Natural killer cell (primary cell): ENCODE measurements at places on chromosomes 1 and 21. TPM values are rescaled to one million over a fixed set of nuclear protein-coding genes. Genes with fewer than 3 reads are reported as not detected.

DNA sequence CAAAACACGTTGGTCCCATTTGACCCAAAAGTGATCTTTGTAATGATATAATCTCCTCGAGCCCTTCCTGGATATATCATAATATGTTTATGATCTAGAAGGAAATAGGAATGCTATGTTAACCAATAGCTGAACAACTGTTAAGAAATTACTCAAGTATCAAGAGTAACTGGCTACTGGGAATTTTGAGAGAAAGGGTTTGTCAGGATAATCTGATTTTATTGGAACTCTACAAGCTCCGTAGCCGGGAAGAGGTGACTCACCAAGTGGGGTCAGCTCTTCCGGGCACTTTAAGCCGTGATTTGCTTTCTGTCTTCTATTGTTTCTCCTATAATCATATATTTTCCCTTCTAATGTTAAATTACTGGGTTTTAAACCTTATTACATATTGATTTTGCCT lies 250.5 kb upstream of the POGK start:
- no peaks in the 10 kb centered on the region for H3K36me3 ChIP-seq
- no peak overlapping the region for H3K4me3 ChIP-seq
- no peak overlapping the region for H3K27ac ChIP-seq
- no peak for DNase-seq
- H3K4me1 ChIP-seq: no peaks in the 10 kb centered on the region

DNA sequence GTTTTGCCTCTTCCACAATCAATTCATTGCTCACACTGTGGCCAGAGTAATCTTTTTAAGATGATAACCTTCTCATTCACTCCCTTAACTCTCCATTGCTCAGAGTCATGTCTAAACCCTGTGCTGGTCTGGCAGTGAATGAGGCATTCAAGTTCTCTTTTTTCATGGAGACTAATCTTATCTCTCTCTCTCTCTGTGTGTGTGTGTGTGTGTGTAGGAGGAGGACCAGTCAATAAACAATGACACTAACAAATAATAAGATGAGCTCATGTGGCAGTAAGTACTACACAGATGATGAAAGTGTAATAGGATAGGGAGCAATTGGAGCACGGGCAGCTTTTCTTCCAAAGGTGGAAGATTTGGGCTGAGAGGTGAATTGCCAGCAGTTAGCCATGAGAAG lies 122.0 kb upstream of the B3GALT2 start:
- H3K4me1 ChIP-seq: no peaks in the 10 kb centered on the region
- H3K36me3 ChIP-seq: no peaks in the 10 kb centered on the region
- H3K4me3 ChIP-seq: no peak overlapping the region
- no peak overlapping the region for H3K27ac ChIP-seq
- no peak for DNase-seq

DNA sequence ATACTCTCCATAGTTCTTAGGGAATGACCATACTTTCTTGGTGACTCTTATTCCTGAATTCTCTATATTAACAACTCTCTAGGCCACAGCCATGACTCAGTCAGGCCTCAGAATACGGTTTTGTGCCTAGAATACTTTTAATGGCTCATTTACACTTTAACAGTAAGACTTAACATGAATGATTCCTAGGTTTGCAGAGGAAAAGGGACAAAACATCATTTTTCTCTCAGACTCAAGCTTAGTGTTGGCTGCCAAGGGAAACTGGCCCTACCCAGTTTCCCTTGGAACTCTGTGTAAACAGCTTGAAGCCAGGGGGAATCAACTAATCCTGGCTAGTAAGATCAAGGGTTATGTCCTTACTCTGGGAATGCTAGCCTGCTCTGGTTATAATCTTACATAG lies 164.9 kb upstream of the PKN2 start:
- H3K4me1 ChIP-seq: no peaks in the 10 kb centered on the region
- no peak overlapping the region for H3K4me3 ChIP-seq
- no peaks in the 10 kb centered on the region for H3K36me3 ChIP-seq
- no peaks in the 10 kb centered on the region for H3K27me3 ChIP-seq

- H3K27ac ChIP-seq: no peak overlapping the region
- DNase-seq: no peak
- H3K27me3 ChIP-seq: no peaks in the 10 kb centered on the region
- no peaks in the 10 kb centered on the region for H3K36me3 ChIP-seq
These were observed 13.0 kb upstream of the KCNC4 start for GRCh38 chr1:110196917-110197765.

Gene CRYAA
- not detected for total RNA-seq

DNA sequence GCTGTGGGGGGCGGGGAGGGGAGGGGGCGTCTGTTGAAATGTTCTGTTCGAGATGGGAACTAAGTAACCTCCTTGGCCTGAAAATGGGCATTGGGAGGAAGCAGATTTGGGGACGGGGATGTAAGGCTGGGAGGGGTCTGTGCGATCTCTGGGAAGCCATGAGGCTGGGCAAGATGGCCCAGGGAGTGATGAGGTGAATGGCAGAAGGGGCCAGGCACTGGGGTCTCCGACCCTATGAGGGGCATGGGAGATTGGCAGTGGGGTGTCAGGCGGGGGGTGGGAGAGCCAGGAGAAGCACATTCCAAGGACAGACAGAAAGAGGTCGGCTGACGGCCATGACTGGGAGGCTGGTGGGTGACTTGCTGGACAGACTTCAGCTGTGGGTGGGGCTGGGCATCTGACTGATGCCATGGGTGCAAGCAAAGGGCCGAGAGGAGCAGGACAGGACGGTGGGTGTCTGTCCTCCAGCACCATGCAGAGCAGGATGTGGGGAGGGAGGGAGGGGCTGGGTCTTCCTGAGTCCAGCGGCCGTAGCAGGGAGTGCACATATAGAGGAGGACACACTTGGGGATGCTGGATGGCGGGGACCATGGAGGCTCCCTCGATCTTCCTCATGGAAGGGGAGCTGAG lies 30.0 kb upstream of the COL18A1 start:
- no peaks in the 10 kb centered on the region for H3K27me3 ChIP-seq
- H3K27ac ChIP-seq: no peak overlapping the region
- DNase-seq: no peak
- H3K4me1 ChIP-seq: peaks cover 11% of the 10 kb centered on the region

GRCh38 chr1:973459-974292 lies 7.4 kb downstream of the PLEKHN1 start:
- H3K4me1 ChIP-seq: peaks cover 12% of the 10 kb centered on the region
- H3K36me3 ChIP-seq: no peaks in the 10 kb centered on the region
- H3K4me3 ChIP-seq: no peak overlapping the region
- H3K27ac ChIP-seq: no peak overlapping the region
- H3K27me3 ChIP-seq: peaks cover 13% of the 10 kb centered on the region

- H3K36me3 ChIP-seq: no peaks in the 10 kb centered on the region
- no peak for DNase-seq
- H3K4me3 ChIP-seq: no peak overlapping the region
- peaks cover 25% of the 10 kb centered on the region for H3K4me1 ChIP-seq
These were observed 2.4 kb downstream of the PFKFB2 start for GRCh38 chr1:207055386-207056001.

DNA sequence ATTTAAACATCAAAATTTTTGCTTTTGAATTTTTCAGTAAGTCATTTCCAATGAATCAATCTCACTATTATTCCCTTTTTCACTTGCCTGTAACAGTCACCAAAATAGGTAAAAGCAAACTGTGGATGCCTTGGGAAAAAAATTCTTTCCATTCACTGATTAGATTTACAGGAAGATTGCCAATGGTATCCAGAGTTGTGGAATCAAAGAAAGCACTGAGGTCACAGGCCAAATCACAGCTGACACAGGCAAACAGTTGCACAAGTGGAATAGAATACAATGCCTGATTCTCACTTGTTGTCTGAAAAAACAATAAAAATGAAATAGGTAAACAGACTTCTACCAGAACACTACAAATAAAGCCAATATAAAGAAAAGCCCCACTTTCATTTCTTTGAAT lies 48.4 kb downstream of the LTN1 start:
- DNase-seq: no peak
- H3K4me3 ChIP-seq: no peak overlapping the region
- H3K36me3 ChIP-seq: peaks cover 86% of the 10 kb centered on the region
- H3K27ac ChIP-seq: no peak overlapping the region

- H3K27me3 ChIP-seq: no peaks in the 10 kb centered on the region
- H3K4me3 ChIP-seq: no peak overlapping the region
- no peaks in the 10 kb centered on the region for H3K4me1 ChIP-seq
- DNase-seq: no peak
- H3K36me3 ChIP-seq: no peaks in the 10 kb centered on the region
- no peak overlapping the region for H3K27ac ChIP-seq
These were observed 92.5 kb upstream of the C21orf91 start for GRCh38 chr21:17911628-17912027.

DNA sequence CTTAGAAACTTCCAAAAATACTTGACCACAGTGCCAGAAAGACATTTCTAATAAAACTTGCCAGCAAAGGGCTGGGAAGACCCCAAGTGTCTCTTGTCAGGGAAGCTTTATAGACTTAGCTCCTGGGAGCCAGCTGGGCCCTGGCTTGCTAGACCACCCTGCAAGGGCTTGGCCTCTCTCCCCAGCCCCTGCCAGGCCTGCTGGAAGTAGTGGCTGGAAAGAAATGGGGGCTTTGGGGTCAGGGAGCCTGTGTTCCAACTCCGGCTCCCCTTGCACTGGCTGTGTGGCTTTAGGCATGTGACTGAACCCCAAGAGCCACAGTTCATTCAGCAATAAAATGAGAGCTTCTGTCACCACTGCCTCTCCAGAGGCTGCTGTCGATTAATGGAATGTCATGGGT lies 31.1 kb downstream of the H3-3A start:
- H3K36me3 ChIP-seq: no peaks in the 10 kb centered on the region
- H3K27me3 ChIP-seq: no peaks in the 10 kb centered on the region
- no peak overlapping the region for H3K4me3 ChIP-seq
- H3K27ac ChIP-seq: no peak overlapping the region
- no peak for DNase-seq

Gene SPRR2D
- total RNA-seq: not detected

DNA sequence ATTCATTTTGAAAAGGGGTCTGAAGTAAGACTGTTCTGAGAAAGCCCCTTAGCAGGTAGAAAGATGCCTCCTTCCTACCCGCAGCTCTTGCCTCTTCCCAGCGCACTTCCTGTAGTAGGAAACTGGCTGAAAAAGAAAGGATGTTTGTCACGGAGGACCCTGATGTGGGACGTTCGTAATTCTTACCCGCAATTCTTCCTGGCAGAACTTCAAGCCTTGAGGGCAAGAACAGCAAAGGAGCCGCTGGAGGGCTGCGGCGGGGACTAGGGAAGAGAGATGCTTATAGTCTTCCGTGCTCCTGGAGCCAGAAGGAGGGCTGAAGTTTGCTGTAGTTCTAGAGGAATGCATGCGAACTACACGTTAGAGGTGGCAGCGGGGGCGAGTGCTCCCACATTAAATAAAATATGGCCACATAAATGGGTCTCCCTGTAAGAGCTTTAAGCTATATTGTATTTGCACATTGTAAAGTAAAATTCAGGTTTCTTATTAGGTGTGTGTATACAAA lies 6.3 kb downstream of the C1orf53 start:
- peaks cover 40% of the 10 kb centered on the region for H3K4me1 ChIP-seq
- H3K27ac ChIP-seq: no peak overlapping the region
- no peaks in the 10 kb centered on the region for H3K36me3 ChIP-seq
- no peak overlapping the region for H3K4me3 ChIP-seq
- peaks cover 79% of the 10 kb centered on the region for H3K27me3 ChIP-seq

DNA sequence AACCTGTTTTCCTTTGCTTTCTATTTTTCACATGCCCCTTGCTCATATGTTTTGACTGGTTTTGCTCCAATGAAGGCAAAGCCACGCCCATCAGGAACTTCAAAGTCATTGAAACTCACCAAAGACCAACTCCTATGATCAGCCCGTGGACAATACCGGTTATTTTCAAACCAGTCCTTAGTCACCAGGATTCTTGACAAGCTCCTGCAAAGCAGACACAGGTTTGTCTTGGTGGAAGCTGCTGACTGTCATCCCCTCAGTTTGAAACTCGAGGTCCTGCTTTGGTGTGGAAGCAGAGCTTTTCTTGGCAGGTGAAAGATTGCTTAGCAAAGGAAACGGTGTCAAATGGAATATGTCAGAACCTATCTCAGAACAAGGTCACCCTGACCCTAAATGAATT lies 384.7 kb upstream of the CXADR start:
- no peaks in the 10 kb centered on the region for H3K27me3 ChIP-seq
- H3K27ac ChIP-seq: no peak overlapping the region
- H3K4me1 ChIP-seq: no peaks in the 10 kb centered on the region
- no peak overlapping the region for H3K4me3 ChIP-seq
- H3K36me3 ChIP-seq: no peaks in the 10 kb centered on the region

DNA sequence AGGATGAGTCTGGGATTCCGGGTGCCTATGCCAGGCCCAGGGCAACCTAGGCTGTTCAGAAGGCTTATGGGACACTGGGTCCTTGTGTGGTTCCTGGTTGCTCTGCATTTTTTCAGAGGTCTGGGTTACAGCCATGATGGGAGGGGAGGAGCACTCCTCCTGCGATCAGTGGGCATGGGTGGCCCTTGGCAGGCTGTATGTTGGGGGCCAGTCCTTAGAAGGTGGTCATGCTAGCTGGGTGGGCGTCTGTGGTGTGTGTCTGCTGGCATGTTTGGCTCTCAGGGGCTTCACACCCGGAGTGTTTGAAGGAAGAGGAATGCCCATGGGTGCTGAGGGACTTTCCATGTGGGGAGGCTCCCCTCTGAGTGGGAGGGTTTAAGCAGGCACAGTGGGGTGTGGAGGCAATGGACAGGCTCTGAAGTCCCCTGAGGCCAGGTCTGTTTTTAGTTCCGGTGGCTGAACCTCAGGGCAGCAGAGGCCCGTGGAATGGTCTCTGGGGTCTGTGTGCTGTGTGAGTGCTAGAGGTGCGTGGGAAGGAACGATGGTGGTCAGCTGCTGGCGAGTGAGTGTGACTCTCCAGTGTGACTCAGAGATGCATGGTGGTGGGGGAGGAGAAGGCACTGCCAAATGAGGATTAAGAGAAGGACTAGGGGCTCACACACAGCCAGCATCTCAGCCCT lies 25.3 kb downstream of the CACNA1E start:
- H3K27me3 ChIP-seq: no peaks in the 10 kb centered on the region
- H3K4me1 ChIP-seq: peaks cover 8% of the 10 kb centered on the region
- H3K27ac ChIP-seq: no peak overlapping the region
- H3K36me3 ChIP-seq: no peaks in the 10 kb centered on the region

GRCh38 chr1:119011116-119011515 lies 23.0 kb upstream of the TBX15 start:
- H3K4me3 ChIP-seq: no peak overlapping the region
- H3K27ac ChIP-seq: no peak overlapping the region
- H3K36me3 ChIP-seq: no peaks in the 10 kb centered on the region
- peaks cover 26% of the 10 kb centered on the region for H3K27me3 ChIP-seq
- DNase-seq: no peak
- H3K4me1 ChIP-seq: peaks cover 14% of the 10 kb centered on the region

Gene SSR2
- total RNA-seq: 215 TPM

DNA sequence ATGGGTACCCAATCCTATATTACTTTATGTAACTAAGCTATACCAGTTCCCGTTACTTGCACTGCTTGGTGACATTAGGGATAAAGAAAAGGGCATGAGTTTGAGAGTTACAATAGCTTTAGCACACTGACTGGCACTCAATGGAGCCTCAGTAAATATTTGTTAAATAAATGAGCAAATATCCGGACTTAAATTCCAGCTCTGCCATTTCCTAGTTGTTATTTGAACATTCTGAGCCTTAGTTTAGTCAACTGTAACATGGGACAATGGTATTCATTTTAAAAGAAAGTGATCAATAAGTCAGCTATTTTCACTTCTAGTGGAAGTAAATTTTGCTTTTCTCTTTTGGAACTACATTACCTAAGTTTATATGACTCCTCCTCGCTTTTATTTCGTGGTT lies 198.7 kb downstream of the ZC3H11B start:
- no peaks in the 10 kb centered on the region for H3K36me3 ChIP-seq
- no peak overlapping the region for H3K4me3 ChIP-seq
- no peaks in the 10 kb centered on the region for H3K27me3 ChIP-seq
- H3K4me1 ChIP-seq: no peaks in the 10 kb centered on the region

- H3K4me1 ChIP-seq: no peaks in the 10 kb centered on the region
- H3K4me3 ChIP-seq: no peak overlapping the region
- H3K27me3 ChIP-seq: no peaks in the 10 kb centered on the region
- H3K27ac ChIP-seq: no peak overlapping the region
These were observed 106.4 kb upstream of the PPP2R5A start for GRCh38 chr1:212178851-212179250.
